HT1080 (cell line): ENCODE measurements at places on chromosomes 5 and 9.

DNA sequence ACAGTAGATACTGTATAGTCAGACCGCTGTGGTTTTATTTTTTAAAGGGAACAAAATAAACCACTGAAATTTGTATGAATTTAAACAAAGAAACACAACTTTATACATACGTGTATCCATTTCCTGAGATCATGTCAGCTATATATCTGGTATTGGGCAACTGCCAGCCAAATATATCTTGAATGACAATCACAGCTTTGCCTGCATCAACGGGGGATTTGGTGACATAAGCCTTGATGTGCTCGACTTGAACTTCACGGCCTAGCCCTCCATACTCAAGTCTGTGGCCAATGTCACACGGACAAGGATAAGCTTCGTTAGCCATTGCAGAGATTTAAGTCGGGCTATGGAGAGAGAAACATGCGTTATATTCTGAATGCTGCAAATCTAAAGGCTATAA is 17.3 kb downstream of the CMBL start:
- no peak for DNase-seq

DNA sequence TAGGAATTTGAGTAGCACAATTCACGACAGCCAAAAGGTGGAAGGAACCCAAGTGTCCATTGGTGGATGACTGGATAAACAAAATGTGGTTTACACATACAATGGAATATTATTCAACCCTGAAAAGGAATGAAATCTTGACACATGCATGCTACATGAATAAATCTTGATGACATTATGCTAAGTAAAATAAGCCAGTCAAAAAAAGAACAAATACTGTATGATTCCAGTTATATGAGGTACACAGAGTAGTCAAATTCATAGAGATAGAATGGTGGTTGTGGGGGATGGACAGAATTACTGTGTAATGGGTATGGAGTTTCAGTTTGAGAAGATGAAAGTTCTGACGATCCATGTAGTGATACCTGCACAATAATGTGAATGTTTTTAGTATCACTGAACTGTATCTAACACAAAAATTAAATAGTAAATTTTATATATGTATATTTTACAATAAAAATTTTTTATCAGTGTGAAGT is 117.7 kb upstream of the GNA14 start:
- no peak for DNase-seq

DNA sequence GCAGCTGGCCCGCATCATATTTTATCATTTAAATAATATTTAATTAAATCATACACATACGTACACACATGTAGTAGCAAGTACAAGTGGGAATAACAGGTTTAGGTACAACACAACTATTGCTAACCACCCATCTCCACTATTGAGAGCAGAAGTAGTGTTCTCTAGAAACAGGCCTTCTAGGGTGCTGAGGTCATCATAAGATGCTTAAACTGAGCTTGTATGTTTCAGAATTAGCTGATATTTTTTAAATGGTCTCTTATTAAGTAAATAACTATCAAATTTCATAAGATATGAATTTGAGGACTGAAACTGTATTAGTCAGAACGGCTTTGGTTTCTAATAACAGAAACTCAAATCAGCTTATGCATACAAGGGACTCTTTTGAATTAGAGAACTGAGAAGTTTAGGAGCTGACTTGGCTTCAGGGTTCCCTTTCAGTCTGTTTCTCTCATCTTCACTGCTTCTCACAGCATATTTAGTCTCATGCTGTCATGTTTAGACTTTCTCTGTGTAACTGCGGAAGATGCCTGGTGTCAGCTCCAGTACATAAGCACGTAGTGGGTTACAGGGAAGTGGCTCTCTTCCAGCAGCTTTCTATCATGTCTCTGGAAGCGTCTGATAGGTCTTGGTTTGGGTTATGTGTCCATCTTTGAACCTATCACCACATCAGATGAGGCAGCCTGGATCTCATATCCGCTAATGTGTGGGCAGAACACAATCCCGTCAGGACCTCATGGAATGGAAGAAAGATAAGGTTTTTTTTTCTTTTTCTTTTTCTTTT is 25.0 kb upstream of the OCLN start:
- no peak for DNase-seq

GRCh38 chr9:96859461-96860198 is 5.3 kb upstream of the ZNF782 start:
- DNase-seq: peak; percentile 62

DNA sequence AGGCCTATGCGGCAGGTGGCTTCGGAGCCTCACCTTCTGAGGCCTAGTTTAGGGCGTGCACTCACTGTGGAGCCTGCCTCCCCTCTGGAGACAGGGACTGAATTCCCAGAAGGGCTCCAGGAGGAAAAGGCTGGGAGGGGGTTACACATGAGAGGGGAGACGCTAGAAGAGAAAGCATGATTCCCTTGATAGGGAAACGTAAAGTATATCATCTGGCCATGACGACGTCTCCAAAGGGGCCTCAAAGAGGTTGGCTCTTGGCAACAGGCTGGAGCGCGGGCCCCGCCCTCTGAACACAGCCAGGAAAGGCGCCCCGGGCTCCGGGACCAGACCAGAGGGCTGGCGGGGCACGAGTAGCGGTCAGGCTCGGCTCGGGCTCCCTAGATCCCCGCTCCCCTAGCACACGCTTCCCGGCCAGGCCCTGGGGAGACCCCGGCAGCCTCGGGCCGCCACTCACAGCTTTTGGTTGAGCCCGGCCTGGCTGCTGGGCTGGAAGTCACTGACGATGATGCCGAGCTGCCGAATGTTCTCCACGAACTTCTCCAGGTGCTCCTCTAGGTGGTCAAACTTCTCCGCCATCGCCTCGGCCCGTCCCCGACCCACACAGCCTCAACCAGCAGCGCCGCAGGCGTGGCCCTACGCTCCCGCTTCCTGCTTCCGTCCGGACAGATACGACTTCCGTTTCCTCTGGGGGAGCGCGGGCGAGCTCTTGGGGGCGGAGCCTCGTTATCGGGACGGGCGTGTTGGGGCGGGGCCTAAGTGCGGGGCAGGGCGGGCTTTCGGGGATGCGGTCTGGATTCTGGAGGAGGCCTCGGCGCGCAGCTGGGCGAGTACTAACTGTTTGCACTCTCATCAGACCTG is at the start of gene MED10:
MED10 (minus strand) TSS at position 643 of the 861 bp plus-strand sequence; CDS start at position 579, 64 bp downstream.
- DNase-seq: peak; percentile 88

DNA sequence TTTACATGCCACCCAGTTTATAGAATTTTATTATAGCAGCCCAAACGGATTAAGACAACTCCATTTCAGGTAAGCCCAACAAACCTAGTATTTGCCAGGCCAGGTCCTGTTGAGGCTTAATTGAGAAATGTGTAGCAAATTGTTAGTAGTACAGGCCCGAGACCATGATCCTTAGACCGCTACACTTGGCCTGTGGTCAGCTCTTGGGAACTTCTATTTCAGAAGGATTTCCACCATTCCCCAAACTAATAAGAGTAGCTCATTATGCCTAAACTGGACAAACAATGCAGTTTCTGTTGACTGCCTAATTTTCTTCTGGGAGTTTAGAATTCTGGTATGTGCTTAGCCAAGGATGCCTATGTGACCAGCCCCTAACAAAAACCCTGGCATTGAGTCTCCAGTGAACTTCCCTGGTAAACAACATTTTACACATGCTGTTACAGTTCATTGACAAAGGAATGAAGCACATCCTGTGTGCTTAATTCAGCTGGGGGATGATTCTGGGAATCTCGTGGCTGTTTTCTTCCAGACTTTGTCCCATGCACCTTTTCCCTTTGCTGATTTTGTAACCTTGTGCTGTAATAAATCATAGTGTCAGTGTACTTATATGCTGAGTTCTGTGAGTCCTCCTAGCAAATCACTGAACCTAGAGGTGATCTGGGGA is 5.6 kb upstream of the GPX3 start:
- DNase-seq: no peak

GRCh38 chr5:169805527-169805934 is 168.5 kb downstream of the DOCK2 start:
- no peak for DNase-seq

DNA sequence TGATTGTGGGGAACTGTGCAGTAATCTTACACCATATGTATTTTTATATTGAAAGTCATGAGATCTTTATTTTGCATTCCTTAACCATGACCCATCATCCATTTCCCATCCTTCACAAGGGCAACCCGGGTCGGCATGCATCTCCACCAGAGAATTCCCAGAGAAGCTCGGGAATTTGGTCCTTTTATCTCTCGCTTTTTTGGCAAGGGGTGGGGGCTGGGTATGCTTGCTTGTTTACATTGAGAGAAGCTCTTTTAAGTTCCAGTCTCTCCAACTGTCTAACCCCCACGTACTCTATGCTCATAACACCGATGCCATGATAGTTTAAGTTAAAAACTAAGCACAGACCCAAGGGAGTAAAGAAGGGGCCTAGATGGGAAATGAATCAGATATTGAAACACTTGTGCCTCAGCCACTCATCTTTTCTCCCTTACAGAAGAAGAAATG is 109.9 kb upstream of the NFIB start:
- peak; percentile 86 for DNase-seq

- DNase-seq: no peak
Observed at GRCh38 chr9:127974001-127974768, 6.6 kb downstream of the EEIG1 start.

- DNase-seq: no peak
Observed at GRCh38 chr9:83081846-83082245, 18.9 kb upstream of the RASEF start.

- DNase-seq: peak; percentile 30
Observed at GRCh38 chr9:115548609-115549260, 430.8 kb upstream of the TNC start.

GRCh38 chr5:170155771-170156170 is 50.1 kb downstream of the FOXI1 start:
- DNase-seq: no peak

- DNase-seq: no peak
Observed at GRCh38 chr9:114056527-114056926, 21.6 kb downstream of the AMBP start.

GRCh38 chr9:87954230-87954629 is 20.1 kb downstream of the CDK20 start:
- no peak for DNase-seq

GRCh38 chr9:108704156-108704852 is 151.5 kb downstream of the ACTL7B start:
- DNase-seq: peak; percentile 13

GRCh38 chr9:110898866-110899265 is 139.4 kb downstream of the LPAR1 start:
- no peak for DNase-seq

DNA sequence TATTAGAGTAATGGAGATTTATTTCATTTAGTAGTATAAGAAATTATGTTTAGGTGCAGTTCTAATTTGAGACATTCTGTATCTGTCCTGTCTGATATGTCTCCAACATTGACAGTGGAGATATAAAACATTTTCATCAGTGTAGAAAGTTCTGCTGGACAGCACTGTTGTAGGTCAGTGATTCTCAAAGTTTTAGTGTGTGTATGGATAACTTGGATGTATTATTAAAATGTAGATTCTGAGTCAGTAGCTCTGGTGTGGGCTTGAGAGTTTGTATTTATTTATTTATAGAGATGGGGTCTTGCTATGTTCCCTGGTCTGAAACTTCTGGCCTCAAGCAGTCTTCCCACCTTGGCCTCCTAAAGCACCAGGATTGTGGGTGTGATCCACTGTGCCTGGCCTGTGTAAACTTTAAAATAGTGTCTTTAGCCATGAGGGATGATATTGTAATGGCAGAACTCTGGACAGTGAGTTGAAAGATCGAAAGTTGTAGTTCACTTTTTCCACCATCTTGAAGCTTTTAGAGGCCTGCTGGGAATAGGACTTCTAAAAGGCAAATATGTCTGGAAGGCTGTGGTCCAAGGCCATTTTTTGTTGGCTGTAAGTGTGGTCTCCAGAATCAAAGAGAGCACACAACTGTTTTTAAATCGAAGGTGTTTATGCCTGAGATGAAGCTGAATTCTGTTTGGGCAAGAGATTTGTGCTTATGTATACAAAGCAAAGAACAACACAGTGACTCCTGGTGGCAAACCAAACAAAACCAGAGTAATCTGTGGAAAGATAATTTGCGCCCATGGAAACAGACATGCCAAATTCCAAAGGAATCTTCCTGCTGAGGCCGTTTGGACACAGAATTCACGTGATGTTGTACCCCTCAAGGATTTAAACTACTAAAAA is 12.4 kb downstream of the UBAP1 start:
- no peak for DNase-seq

GRCh38 chr5:61704289-61704688 is 372.2 kb downstream of the ZSWIM6 start:
- DNase-seq: no peak

- no peak for DNase-seq
Observed at GRCh38 chr5:83406906-83407305, 64.6 kb upstream of the VCAN start.

GRCh38 chr9:107685901-107686300 is 196.3 kb upstream of the KLF4 start:
- DNase-seq: peak; percentile 15

- no peak for DNase-seq
Observed at GRCh38 chr9:79352322-79352721, 219.4 kb upstream of the TLE4 start.

GRCh38 chr5:128904805-128905567 is 60.3 kb upstream of the SLC27A6 start:
- no peak for DNase-seq

DNA sequence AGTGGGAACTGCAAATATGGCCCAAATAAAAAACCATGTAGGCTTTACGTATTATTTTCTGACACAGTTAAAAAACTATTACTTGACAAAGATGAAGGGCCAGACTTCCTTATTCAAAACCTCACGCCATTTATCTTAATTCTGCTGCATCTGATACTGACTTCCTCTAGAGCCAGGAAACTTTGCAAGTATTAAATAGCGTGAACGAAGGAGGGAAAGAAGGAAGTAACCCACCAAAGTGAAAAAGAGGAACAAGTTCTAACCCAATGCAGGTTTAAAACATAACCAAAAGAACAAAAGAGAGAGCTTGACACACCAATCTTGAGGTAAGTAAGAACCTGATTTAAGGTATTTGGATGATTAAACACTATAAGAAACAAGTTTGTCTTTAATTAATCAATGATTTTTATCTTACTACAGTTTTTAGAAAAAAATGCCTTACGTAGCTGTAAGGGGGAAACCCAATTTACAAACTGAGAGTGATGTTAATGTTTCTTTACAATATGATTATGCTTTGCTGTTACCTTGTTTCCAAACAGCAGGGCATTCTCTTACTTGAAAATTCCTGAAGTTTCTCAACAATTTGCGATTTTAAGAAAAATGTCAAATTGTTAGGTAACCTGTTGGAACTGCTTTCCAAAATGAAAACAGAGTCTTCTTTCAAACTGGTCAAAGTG is at the start of gene GAPT:
GAPT (plus strand) TSS at position 220 of the 677 bp plus-strand sequence. CDS start 3,102 bp downstream, outside the sequence.
- no peak for DNase-seq

- no peak for DNase-seq
Observed at GRCh38 chr9:136943291-136944211, 987 bp downstream of the FBXW5 start.
